ENCODE measurements at places on chromosomes 6 and 20. TPM values are rescaled to one million over a fixed set of nuclear protein-coding genes. Genes with fewer than 3 reads are reported as not detected.

Gene CYP21A2
- total RNA-seq: not detected

Gene CDH4
- 3.5 TPM for total RNA-seq

DNA sequence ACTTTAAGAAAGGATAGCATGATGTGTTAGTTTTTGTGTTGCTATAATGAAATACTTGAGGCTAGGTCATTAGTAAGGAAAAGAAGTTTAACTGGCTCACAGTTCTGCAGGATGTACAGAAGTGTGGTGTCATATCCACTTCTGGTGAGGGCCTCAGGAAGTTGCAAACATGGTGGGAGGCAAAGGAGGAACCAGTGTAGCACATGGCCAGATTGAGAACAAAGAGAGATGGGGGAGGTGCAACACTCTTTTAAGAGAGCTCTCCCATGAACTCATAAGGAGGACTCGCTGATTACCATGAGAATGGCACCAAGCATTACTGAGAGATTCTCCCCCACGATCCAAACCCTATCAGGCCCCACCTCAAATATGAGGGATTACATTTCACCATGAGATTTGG is 265.4 kb downstream of the RIMS1 start:
- DNase-seq: no peak

Gene CHRNA4
- total RNA-seq: not detected

GRCh38 chr6:25458485-25458884 is 179.3 kb downstream of the CARMIL1 start:
- DNase-seq: peak; percentile 89

GRCh38 chr6:32614366-32615081 is 22.7 kb upstream of the HLA-DQA1 start:
- DNase-seq: no peak

Gene CTCFL
- not detected for total RNA-seq

DNA sequence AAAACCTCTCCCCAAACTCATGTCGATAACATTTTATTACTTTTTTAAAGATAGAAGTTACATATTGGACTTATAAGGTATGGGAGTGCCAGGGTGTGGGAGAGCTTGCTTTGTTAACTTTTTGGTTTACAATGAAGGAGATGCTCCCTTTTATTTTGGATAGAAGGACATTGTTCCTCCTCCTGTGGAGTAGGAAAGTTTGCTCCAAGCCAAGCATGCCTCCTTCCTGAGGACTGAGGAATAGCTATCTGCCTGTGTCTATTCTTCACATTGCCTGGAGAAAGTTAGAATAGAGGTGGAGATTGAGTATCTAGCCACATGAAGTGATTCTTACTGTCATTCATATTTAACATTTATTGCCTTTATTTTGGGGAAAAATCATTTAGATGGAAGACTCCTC is 71.9 kb downstream of the EYA4 start:
- DNase-seq: no peak

DNA sequence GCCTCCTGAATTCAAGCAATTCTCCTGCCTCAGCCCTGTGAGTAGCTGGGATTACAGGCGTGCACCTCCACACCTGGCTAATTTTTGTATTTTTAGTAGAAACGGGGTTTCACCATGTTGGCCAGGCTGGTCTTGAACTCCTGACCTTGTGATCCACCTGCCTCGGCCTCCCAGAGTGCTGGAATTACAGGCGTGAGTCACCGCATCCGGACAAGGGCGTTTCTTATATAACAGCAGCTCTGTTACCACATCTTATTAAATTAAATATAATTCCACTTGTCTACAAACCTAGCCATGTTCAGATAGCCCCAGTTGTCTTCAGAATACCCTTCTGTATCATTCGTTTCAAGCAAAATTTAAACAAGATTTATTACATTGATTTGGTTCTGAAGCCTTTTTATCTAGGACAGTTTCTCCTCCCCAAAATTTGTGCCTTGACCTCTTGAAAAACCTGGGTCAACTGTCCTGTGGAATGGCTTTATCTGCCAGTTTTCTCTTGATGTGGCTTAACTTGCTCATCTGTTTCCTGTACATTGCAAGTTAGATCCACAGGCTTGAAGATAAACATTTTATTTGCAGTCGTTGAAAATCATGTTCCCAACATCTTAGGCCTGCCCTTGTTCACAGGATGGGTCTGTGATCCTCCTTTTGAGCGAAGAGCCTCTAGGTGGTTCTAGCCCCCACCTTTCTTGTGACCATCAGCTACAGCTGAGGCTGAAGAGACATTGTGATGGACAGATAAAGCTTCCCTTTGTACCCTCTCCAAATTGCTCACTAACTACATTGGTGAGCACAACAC is 132.2 kb downstream of the ARID1B start:
- no peak for DNase-seq

- DNase-seq: no peak
These were observed 129.7 kb upstream of the SAMD5 start for GRCh38 chr6:147378819-147379218.

Gene FNDC11
- 8.2 TPM for total RNA-seq

GRCh38 chr6:79525272-79526100 is 11.7 kb downstream of the LCA5 start:
- no peak for DNase-seq

Gene TSBP1
- not detected for total RNA-seq

GRCh38 chr6:69795469-69796072 is 1.2 kb downstream of the LMBRD1 start:
- DNase-seq: no peak

- no peak for DNase-seq
These were observed 13.9 kb downstream of the SIRPA start for GRCh38 chr20:1909097-1909496.

DNA sequence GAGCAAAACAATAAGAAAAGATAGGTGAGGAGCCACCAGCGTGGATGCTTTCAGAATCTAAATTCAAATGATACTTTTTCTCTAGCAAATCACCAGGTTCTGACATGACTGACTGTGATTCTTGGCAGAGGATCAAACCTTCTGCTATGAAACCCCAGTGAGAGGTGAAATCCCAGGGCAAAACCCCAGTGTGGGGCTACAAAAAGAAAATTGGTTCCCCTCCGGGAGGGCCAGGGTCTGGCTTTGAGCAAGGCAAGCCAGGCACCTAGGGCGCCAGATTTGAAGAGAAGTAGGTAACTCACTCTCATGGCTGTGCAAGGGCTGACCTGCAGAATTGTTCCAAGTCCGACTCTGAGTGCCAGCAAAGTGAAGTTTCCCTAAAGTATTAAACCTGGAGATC is 20.2 kb upstream of the RALGAPA2 start:
- DNase-seq: no peak

GRCh38 chr20:53642196-53643030 is 48.8 kb upstream of the ZNF217 start:
- no peak for DNase-seq

GRCh38 chr6:33259032-33259431 is 12.6 kb downstream of the VPS52 start:
- DNase-seq: no peak

Gene ZBP1
- not detected for total RNA-seq

Gene TMEM74B
- not detected for total RNA-seq

Gene CDYL
- total RNA-seq: 74.2 TPM

Gene CCN2
- total RNA-seq: 157 TPM

- no peak for DNase-seq
These were observed 31.9 kb upstream of the PRELID3B start for GRCh38 chr20:59074456-59074855.

Gene FHL5
- not detected for total RNA-seq

GRCh38 chr20:4607287-4607713 is 114.4 kb upstream of the PRND start:
- peak; percentile 35 for DNase-seq

GRCh38 chr6:133958791-133959190 is 5.8 kb downstream of the TBPL1 start:
- DNase-seq: no peak

Gene LAMA2
- total RNA-seq: 0.41 TPM

DNA sequence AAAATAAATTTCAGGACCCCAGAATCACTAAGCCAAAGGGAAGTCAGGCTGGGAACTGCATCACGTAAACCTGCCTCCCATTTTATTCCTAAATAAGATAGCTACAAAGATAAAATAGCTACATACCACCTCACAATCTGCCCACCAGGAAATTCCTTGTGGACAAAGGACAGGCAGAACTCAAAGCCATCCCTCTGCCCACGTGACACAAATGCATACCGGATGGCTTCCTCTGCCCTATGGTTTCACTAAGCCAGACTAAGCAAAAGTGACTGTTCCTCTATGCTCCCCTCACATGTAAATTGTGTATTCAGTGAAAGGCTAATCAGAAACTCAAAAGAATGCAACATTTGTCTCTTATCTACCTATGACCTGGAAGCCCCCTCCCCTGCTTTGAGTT is 15.0 kb downstream of the MBOAT1 start:
- no peak for DNase-seq

DNA sequence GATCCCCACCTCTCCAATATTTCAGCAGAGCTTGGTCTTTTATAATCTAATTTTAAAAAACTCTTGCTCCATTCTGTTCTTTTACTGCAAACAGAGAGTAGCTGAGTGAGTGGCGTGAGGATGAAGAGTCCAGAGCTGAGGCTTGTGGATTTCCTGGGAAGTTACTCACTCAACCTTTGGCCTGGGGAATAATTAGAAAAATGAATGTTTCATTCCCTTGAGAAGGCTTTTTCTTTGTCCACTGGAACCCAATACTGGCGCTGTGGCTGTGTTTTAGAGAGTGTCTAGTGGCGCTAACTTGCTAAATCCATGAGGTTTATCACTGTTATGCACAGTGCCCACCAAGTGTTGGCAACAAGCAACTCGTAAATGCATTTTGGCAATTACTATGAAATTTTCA is 251.5 kb downstream of the HIVEP2 start:
- DNase-seq: no peak

Gene MOCS1
- 0.03 TPM for total RNA-seq

- DNase-seq: no peak
These were observed 24.3 kb upstream of the CDH22 start for GRCh38 chr20:46332373-46333160.

- no peak for DNase-seq
These were observed 45.0 kb upstream of the FUCA2 start for GRCh38 chr6:143556529-143556928.

GRCh38 chr6:328136-328670 is 35.9 kb downstream of the DUSP22 start:
- no peak for DNase-seq

GRCh38 chr6:151870375-151870774 is 62.9 kb downstream of the ESR1 start:
- no peak for DNase-seq

- no peak for DNase-seq
These were observed 162.4 kb downstream of the CDKAL1 start for GRCh38 chr6:20696676-20697075.

Gene PACRG
- total RNA-seq: not detected

DNA sequence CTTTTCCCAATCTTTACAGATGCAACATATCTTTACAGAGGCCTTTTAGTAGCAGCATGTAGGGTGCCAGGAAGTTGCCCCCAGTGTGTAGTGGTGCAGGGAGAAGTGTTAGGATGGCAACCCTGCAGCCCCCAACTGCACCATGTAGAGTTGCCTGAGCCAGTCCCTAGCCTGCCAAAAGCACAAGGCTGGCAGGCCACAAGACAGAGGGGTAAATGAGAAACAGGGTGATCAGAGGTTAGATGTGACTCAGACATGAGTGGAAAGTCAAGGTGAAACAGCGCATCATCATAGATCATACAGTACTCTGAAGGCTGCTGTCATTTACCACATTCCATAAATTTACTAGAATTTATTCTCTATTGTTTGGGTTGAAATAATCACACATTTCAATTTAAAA is 467.5 kb downstream of the PRKN start:
- no peak for DNase-seq

Gene SPINT4
- not detected for total RNA-seq

- peak; percentile 67 for DNase-seq
These were observed 30.0 kb downstream of the KCNG1 start for GRCh38 chr20:50992733-50993457.

Gene LRRC73
- 0.29 TPM for total RNA-seq

GRCh38 chr20:32920066-32920465 is 61.3 kb downstream of the EFCAB8 start:
- no peak for DNase-seq

Gene C20orf144
- not detected for total RNA-seq

Gene IRF4
- total RNA-seq: not detected

DNA sequence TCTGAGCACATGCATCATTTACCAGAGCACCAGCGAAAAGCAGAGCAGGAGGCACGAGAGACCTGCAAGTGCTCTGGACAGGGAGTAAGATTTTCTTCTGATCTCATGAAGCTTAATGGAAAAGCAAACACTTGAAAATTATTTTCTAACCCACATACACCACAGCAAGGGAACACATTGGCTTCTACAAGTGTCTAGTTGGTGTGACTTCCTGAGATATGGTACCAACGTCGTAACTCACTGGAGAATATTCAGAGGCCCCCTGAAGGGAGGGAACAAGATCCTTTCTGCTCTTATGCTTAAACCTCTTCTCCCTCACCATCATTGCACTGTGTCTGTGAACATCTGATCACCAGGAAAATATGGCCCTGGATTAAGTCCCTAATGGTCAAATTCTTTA is 48.6 kb downstream of the PSMB1 start:
- no peak for DNase-seq

Gene SYNGAP1
- 0.14 TPM for total RNA-seq
